T-cell (primary cell): ENCODE measurements at places on chromosomes 7 and 10.

DNA sequence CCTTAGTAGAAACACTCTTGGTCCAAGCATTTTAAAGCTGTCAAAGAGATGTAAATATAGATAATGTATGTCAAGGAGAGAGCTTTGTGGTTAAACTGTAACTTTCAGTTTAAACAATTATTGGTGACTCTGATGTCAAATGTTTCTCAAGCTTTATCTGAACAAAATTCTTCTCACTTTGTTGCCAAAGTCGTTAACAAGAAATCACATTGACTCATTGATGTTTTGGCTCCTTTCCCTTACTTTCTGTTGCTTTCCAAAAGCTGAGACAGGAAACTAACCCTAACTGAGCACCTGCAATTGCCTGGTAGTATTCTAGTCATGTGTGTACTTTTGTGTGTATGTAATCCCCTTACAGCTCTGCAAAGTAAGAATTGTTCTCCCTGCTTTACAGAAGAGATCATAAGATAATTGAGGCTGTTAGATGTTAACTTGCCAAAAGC is 108.5 kb downstream of the CFTR start:
- no peak for DNase-seq

DNA sequence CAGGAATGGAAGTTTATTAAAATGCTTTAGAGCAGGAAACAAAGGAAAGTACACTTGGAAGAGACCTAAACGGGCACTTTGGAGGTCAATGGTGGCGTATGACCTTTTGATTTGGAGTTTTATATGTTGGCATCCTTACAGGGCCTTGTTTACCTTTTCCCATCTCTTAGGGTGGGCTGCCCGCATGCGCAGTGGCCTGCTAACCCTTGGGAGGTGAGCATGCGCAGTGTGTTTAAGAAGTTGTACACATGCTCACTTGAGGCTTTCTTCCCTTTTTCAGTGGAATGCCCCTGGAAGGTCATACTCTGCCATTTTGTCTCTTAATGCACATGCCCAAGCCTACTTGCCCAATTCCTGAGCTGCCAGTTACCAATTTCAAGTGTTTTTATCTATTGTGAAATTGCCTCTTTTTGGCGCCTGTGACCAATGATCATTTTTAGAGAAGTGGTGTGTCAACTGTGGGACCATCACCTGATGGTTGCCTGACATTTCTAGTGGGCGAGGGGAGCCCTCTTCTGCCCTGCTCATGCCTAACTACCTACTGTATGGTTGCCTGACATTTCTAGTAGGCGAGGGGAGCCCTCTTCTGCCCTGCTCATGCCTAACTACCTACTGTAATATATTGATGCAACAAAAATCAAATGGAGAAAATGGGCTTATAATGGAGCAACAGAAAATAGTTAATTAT is 138.0 kb downstream of the PPP1R9A start:
- DNase-seq = no peak

GRCh38 chr7:146961617-146962016 is 845.0 kb downstream of the CNTNAP2 start:
- no peak for DNase-seq

- no peak for DNase-seq
Observed at GRCh38 chr7:158911145-158911544, 54.8 kb downstream of the DYNC2I1 start.

DNA sequence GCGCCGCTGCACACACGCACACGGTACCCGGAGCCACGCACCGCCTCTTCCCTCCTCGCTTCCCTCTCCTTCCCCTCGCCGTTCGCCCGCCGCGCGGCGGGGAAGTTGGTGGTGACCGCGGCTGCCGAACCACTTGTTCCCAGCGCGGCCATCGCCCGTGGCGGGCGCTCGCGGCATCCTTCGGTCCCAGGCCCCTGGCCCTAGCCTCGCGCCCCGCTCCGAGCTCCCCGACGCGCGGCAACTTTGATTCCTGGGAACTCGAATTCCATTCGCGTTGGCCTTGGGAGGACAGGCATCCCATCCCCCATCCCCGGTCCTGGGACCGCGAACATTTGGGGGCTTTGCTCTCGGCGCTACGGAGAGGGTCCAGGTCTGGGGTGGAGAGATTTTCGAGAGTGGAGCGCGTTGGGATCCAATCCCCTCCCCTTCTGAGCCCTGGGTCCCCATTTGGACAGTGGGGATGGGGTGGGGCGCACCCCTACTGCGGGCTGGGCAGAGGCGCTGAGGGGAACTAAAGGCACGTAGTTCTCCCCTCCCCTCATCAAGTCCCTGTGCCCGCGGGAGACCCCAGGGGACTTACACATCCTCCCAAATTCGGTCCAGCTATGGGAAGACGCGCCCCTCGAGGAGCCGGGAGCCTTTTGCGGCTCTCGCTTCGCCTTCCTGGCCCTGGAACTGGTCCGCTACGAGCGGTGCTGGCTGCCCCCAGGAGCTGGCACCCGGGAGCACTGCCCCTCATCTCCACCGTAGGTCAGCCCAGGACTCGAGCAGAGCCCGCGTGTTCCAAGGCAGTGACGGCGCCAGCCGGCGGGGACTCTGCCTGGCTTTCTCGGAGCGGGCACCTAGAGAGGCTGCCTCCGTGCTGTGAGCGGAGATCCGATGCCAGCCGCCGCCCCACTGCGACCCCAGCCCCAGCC is 834 bp downstream of the CDH23 start:
- no peak for DNase-seq

DNA sequence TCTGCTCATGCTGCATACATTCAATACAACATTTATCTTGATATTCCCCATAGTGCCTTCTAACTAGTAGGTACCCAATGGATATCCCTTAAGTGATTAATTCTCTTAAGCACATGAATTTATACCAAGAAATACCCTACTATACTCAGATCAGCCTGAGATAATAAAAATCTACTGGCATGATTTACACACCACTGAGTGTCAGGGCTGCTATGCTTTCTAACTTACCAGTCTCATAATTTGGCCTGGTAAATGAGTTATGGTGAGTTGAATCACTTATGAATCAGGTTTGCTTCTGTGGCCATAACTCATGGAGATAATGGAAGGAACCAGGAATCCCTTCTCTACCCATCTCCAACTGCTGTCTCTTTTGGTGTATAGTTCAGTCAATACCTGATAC is 122.8 kb downstream of the THSD7A start:
- no peak for DNase-seq

- DNase-seq = no peak
Observed at GRCh38 chr10:30999070-30999712, 32.5 kb downstream of the ZNF438 start.

DNA sequence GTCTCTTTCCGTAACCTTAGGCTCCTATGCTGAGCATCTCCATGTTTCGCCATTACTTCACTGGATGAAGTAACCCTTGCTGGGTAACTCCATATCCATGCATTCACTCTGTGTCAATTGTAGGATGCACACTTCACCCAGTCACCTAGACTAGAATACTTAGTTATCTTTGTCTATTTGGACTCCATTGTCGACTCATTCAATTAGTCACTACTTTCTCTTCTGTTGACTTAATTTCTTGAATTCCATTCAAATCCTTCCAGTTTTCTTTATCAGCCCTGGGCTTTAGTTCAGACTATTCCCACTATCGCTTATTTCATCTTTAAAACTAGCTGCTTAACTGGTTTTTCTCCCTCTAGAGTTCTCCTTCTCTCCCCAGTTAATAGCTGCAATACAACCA is 111.3 kb upstream of the TNS3 start:
- DNase-seq = no peak

DNA sequence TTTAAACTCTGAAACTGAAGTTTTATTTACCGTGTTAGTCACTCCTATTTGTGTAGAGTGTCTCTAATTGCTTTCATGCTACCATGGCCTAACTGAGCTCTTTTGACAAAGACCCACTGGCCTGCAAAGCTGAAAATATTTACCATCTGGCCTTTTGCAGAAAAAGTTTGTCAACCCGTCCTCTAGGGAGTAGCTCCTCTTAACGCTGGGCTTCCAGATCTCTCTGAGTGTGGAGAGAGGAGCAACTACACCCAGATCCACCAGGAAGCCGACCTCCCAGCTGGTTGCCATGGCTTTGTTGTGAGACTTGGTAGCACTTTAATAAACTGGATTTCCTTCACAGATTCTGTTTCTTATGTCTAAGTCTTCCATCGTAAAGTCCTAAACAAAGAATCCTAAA is 4.2 kb upstream of the C10orf71 start:
- no peak for DNase-seq

GRCh38 chr10:124146483-124146882 is 53.1 kb upstream of the CHST15 start:
- no peak for DNase-seq

DNA sequence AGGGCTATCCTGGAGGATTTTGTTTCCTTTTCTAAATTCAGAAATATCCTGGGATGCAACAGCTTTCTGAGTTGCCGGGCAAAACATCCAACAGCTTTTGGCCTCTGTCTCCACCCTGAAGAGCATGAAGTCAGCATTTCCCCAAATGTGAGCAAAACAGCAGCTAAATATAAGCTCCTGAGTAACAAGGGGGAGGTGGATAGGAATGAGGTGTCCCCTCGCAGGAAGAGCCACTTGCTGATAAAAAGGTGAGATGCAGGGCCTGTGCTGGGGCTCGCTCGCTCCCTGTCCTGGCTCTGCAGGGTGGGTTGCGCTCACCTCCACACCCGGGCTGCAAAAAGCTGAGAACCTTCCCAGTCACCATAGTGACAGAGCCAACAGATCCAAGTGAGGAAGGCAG is 264.3 kb downstream of the ZEB1 start:
- no peak for DNase-seq

GRCh38 chr7:10739401-10739800 is 234.3 kb upstream of the PHF14 start:
- DNase-seq = no peak

GRCh38 chr7:134469622-134470021 is 10.7 kb upstream of the AKR1B1 start:
- no peak for DNase-seq

- no peak for DNase-seq
Observed at GRCh38 chr7:78768859-78769258, 684.6 kb downstream of the MAGI2 start.

GRCh38 chr7:46613551-46613950 is 692.5 kb upstream of the IGFBP3 start:
- DNase-seq = no peak

GRCh38 chr7:63925262-63925625 is 73.4 kb upstream of the ZNF722 start:
- no peak for DNase-seq

DNA sequence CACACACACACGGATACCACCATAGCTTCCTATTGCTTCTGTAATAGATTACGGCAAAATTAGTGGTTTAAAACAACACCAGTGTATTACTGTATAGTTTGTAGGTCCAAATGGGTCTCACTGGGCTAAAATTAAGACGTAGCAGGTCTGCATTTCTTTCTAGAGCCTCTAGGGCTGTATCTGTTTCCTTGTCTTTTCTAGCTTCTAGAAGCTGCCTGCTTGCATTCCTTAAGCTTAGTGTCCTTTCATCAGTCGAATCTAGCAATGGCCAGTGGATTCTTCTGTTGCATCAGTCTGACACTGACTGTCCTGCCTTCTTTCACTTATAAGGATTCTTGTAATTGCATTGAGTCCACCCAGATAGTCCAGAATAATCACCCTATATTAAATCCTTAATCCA is 882.3 kb downstream of the PCDH15 start:
- no peak for DNase-seq

- DNase-seq = no peak
Observed at GRCh38 chr7:7554649-7555575, 11.8 kb upstream of the MIOS start.

DNA sequence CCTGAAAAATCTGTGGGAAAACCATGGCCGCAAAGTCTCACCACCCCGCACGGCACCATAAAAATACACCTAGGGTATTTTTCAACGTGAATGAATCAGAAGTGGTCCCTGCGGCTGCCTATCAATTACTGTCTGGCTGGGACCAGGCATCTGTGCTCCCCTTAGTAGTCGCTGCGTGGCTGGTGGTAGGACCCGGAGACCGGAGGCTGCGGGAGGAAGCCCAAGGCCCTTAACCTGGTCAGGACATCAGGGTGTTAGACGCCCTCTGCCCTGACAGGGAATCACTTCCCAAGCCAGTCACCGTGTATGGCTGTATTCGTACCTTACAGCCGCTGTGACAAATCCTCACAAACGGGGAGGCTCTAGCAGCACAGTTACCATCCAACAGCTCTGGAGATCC is 141.5 kb upstream of the PPP2R2D start:
- DNase-seq = no peak

GRCh38 chr7:137717811-137718271 is 128.9 kb downstream of the DGKI start:
- DNase-seq = no peak

DNA sequence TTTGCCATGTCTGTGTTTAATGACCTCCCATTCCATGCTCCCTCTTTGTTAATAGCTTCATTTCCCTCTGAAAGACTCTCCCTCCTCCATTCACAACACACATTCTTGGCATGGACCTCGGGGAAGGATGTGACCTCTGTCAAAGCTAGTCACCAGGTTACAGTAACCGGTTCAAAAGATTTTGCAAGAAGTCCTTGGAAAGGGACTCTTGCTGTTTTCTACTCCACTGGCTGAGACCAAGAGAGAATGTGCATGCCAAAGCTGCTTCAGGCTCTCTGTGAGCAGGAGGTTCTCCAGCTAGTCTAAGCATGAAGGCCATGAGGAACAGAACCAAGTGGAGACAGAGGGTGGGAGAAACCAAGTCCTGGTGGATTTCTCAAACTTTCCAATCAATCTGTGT is 732.6 kb downstream of the CCSER2 start:
- no peak for DNase-seq

DNA sequence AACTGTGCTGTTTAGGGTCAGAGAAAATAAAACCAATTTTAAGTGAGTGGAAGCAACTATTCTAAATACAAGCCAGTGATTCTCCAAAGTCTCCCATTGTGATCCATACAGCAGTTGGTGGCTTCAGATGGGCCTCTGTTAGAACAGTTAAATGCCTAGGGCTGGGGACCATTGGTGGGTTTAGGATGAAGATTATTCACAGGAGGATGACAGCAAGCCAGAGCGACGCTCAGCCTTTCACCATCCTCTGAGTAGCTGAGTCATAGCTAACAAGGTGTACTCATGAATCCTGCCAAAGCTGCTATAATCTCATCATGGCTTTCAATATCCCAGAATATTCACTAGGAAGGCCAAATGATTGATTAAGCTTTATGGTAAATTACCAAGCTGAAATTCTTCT is 39.6 kb downstream of the STARD3NL start:
- DNase-seq = no peak

DNA sequence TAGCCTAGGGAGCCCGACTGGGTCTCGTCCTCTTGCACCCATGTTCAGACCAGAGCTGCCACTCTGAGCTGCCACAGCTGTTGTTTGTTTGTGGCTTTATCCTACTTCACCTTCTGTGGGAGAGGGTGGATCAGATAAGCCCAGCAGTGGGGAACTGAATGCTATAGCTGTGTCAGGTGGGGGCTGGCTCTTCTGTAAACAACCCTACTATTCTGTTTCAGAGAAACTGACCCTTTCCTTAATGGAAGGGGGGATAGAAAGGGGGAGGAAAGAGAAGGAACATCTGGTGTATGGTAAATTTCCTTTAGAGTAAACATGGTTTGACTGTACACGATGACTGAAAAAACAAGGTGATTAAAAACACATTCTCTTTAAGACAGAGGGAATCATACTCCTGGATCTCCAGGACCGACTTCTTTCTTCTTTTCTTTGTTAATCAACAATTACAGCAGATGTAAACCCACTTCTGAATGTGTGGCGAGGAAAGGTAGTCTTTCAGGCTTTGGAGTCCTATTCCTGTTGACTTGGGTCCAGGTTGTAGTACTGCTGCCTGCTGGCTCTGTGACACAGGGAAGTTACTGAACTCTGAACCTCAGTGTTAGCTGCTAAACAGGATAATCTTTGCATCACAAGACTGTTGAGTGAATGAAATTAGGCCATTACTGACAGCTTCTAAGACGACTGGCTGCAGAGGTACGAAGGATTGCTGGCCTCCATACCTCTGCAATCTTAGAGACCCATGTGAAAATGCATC is 6.0 kb downstream of the PRXL2A start:
- no peak for DNase-seq
